Hypothalamus (tissue), 51 donors: ENCODE measurements at places on chromosomes 6 and 20.

GRCh38 chr6:160667639-160668481 lies 3.8 kb upstream of the LPA start:
- DNase-seq: no peak

- DNase-seq: no peak
Measured at GRCh38 chr6:46997646-46998045, 44.5 kb downstream of the ADGRF1 start.

DNA sequence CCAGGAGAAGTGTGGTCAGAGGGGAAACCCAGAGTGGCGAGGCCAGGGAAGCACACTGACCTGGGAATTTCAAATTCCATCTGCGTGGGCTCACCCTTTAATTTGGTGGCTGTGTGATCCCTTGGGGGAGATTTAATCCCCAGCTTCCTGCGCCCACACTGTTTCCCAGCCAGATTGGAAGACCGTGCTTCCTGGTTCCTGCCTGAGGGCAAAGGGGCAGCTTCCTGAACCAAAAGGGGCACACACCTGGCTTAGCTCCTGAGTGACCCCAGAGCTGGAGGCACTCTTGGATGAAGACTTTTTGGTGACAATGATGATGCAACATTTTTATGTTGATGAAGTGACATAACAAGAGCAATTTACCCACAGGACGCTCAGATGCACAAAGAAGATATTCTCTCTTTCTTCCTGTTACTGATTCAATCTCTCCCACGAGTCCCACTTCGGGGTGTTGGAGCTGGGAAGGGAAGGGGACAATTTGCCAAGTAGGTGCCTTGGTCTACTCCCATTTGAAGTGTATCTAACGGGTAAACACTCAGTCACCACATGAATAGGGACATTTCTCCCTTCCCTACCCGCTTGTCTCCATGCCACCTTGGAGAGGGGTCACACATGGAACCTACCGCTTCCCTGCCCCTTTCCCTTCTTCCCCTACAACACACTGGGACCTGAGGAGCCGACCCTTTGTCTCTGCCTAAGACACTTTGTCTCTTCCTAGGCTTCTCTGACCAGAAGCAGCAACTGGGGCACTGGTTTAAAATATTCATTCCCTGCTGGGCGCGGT lies 28.6 kb upstream of the CDKN1A start:
- no peak for DNase-seq

DNA sequence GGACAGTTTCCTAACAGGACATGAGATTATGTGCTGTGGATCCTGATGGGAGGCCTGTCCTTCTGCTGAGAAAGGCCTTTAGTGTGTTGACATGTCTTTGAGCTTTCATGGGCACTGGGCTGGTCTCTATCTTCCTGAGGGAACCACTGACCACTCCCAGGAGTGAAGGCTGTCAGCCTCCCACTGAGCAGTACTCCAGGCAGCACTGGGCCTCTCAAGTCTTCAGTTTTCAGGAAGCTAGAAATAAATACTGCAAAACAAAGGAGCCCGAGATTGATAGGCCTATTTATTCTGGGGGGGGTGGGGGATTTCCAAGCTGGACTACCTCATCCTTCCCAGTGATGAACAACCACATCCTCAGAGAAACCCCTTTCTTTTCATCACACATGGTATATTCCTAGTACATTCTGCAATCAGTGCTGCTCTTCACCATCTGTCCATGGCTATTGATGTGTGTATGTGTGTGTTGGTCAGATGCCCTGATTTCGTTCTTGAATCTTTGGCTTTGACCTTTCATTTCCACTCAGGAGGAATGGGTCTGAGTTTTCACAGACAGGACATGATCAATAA lies 180.9 kb upstream of the SPTLC3 start:
- no peak for DNase-seq

GRCh38 chr20:1803932-1804501 lies 91.2 kb upstream of the SIRPA start:
- peak; percentile 77 for DNase-seq

GRCh38 chr6:170369403-170369802 lies 62.8 kb downstream of the FAM120B start:
- DNase-seq: no peak

DNA sequence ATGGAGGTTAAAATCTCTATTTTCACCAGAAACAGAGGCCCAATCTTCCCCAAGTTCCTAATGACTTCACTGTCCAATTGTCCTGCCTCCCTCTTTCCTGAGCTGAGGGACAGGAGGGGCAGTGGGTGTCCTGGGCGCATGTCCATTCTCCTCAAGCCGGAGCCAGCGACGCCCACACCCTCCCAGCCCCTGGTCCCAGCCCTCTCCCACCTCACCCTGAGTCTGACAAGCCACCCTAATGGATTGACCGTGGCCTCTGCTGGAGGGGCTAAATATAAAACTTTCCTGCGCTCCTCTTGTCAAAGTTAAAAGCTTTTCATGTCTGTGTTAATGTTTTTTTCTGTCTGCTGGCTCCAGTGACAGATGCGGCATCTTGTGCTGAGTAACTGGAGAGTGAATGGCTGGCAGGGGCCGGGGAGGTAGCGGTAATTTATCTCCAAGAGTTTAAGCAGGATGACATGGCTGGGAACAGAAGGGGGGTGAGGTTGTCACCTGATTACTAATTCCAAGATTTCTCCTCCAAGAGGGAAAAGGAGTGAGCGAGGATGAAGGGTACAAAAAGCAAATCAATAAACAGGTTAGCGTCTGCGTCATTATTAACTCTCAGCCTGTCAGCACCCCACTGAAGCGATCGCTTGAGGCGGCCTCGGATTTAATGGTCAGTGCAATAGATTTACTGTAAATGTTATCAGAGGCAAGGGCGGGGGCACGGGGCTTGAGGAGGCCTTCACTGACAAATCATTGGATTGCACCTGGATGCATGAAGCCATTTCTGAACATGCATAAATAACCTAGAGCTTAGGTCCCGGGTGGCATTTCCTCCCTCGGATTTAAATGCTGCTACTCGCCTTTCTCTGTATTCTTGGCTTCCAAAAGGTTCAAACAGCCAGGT lies 118.1 kb upstream of the MAFB start:
- DNase-seq: no peak

DNA sequence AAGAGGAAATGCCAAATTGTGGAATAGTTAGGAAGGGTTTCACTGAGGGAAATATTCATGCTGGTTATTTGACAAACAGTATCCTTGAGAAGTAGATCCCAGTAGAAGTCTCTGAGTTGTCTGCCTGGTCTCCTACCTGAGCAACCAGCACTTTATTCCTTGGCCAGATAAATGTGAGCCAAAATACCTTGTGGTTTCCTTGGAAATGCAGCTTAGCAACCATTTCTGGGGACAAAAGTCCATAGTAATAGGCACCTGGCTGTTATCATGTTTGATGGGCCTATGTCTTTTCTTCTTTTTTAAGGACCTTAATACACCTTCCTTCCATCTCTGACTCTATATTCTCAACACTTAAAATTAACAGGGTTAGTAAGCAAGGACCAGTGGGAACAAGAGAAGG lies 217.1 kb upstream of the MARCKS start:
- DNase-seq: no peak

DNA sequence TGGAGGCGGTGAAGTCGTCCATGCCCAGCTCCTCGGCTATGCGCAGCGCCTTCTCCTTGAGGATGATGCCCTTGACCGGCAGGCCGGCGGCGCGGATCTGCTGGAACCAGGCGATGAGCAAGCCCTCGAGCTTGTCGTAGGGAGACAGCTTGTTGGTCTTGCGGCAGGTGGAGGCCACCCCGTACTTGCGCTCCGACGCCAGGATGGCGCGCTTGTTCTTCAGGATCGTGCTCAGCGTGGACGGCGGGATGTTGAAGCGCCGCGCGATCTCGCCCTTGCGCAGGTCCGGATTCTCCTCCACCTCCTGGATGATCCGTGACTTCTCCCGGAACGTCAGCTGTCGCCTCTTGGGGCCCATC lies 435 bp downstream of the CENPB start:
- peak; percentile 24 for DNase-seq

DNA sequence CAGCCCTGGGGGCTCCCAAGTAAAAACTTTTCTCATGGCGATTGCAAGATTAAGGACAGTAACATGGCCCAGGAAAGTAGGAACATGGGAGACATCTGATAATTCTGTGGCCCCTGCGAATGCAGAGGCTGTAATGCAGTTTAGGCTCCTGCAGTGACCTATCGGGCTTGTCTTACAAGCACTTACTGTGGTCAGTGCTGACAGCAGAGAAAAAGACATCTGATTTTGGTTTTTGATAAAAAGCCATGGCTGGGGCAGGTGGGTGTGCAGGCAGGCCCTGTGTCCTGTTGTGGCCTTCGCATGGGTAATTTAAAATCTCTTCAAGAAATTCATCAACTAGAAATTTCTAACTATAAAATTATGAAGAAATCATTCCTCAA lies 19.3 kb upstream of the CCN6 start:
- DNase-seq: no peak

DNA sequence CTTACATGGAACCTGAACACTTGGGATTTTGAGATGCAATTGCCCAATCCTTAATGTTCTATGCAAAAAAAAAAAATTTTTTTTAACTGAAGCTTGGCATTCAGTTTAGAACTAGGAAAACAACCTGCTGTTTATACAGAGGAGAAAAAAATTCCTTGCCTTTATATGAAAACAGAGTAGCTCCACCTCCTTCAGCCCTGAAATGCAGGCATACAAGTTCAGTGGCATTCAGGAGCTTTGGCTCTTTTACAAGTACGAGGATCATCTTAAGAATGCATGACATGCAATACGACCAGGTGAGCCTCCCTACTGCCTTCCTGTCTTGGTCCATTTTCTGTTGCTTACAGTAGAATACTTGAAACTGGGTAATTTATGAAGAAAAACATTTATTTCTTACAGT lies 20.4 kb downstream of the PAX1 start:
- DNase-seq: no peak

DNA sequence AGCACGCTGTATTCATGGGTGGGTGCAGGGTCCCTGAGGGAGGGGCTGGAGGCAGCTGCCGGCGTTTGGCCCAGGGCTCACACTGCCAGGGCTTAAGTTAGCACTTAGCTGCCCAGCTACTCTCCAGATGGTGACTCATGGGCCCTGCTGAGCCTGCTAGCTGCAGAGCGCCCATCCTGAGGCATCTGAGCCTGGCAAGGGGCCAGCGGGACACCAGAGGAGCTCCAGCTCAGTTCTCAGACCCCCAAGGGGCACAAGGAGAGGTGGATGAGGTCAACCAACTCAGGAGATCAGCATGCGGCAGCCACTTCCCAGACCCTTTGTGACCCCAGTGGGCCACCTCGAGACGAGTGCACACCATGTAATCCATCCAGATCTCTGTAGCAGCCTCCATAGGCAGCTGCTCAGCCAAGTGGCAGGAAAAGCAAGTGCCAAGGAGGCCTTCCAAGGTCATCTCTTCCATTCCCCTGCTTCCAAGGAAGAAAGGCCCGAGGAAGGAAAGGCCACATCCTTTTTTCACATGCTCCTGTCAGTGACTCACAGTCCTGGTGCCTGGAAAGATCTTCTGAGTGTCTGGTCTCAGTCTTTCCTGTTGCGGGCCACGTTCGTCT lies 35.3 kb downstream of the FOXP4 start:
- no peak for DNase-seq

- DNase-seq: no peak
Measured at GRCh38 chr6:26311385-26312095, 53.5 kb upstream of the BTN3A2 start.

DNA sequence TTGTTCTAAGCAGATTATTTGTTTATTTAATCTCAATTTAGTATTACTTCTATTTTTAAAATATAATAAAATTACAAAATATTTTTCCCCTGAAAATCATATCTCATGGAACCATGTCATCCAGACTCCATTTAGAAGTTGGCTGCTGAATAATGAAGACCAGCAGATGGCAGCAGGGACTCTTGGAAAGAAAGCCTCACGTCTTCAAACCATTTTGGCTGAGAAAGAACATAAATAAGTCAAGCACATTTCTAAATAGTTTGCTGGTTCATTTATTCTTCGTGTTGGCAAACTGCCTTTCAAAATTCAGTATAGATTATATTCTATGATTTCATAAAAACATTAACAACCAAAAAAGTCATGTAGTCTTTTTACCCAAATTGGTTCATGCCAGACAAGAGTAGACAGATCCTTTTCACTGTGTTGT lies 71.7 kb downstream of the RCAN2 start:
- DNase-seq: peak; percentile 47

- peak; percentile 39 for DNase-seq
Measured at GRCh38 chr20:63957004-63957689, 931 bp upstream of the UCKL1 start.

GRCh38 chr6:56766806-56767178 lies 124.1 kb upstream of the DST start:
- DNase-seq: no peak
